ENCODE measurements at places on chromosomes 3 and 15. TPM values are rescaled to one million over a fixed set of nuclear protein-coding genes. Genes with fewer than 3 reads are reported as not detected.

The LMCD1 gene
- 24.3 TPM for polyA plus RNA-seq

The SSUH2 gene
- 0.88 TPM for polyA plus RNA-seq

The GOLGA6L24 gene
- polyA plus RNA-seq: not detected

The TIPIN gene
- 4.3 TPM for polyA plus RNA-seq

The CEP152 gene
- polyA plus RNA-seq: 1.4 TPM

The ZNF35 gene
- polyA plus RNA-seq: 2.6 TPM

The SERPINI2 gene
- polyA plus RNA-seq: not detected

The TUSC7 gene
- polyA plus RNA-seq: not detected

The TMEM212 gene
- polyA plus RNA-seq: not detected

The SORD gene
- polyA plus RNA-seq: 83.0 TPM

The ROBO1 gene
- 2.1 TPM for polyA plus RNA-seq

The C2CD4A gene
- 0.17 TPM for polyA plus RNA-seq

The ROPN1 gene
- polyA plus RNA-seq: not detected

The C3orf49 gene
- polyA plus RNA-seq: not detected

The GXYLT2 gene
- polyA plus RNA-seq: 0.39 TPM
